ENCODE measurements at places on chromosomes 3 and 15.

DNA sequence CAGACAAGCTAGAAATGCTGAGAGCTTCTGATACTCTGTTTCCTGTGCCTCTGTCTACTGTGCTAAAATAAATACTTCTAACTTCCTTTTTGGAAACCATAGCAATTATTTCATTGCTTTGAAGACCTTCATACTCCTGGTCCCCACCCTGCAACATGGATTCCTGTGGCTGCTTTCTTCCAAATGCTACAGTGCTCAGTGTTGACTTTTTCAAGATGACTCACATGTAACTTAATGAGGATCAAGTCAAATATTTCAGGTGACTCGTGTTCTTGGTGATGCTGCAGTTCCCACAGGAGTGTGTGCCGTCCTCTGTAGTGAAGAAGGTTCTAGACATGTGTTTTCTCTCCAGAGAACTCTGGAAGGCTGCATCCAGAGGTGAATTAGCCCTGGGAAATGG is 288.6 kb downstream of the CLSTN2 start:
- DNase-seq: no peak

DNA sequence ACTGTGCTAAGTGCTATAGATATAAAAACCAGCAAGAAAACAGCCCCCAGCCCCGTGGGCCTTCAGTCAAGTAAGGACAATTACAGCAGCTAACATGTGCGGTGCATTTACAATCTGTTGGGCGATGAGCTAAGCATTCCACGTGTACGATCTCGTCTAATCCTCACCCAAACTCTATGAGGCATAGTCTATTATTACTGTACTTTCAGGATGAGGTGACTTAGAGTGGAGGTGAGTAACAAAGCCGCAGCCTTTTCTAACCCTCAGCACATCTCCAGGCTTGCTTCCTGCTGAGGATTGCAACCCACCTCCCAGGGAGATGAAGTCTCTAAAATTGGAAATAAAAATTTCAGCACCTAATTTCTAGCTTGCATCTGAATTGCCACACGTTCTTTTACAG is 53.2 kb upstream of the MCF2L2 start:
- no peak for DNase-seq

- DNase-seq: no peak
These were observed 29.0 kb downstream of the PTH1R start for GRCh38 chr3:46906471-46907058.

GRCh38 chr15:55800216-55800615 is 57.3 kb upstream of the PRTG start:
- no peak for DNase-seq

GRCh38 chr3:148911173-148911572 is 46.1 kb downstream of the CPA3 start:
- DNase-seq: no peak

DNA sequence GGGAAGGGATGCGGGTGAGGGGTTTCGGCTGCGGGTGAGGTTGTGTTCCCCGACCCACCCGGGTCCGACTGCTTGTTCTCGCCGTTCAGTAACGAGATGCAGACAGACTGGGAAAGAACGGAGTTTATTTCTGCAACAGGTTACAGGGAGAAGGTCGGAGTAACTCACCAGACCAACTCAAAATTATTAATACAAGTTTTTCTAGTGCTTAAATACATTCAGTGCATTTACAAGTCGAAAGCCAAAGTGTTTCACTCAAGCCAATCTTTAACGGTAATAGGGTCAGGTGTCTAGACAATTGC is 492 bp upstream of the HIGD1A start:
- DNase-seq: no peak

- DNase-seq: no peak
These were observed 28.1 kb upstream of the CYP11A1 start for GRCh38 chr15:74395319-74396145.

- DNase-seq: no peak
These were observed 187.1 kb upstream of the DNAJC19 start for GRCh38 chr3:181176601-181177000.

- DNase-seq: no peak
These were observed 178.8 kb downstream of the POTEB3 start for GRCh38 chr15:21261396-21261964.

DNA sequence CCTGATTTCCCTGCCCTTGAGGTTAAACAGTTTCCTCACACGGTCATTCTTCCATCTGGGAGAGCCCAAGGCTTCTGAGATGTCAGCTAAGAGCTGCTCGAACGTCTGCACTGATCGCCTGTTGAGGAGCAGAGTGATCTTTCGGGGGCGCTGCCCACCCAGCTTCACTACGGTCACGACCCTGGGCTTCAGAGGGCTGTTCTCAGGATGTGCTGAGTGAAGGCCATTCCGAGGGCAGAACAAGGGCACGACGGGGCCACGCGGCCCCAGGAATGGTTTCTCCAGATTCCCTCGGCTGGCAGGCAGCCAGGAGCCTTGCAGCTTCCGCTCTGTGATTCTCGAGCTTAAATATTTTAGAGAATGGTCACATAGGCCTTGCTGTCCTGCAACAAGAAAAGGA is 25.7 kb downstream of the DCLK3 start:
- no peak for DNase-seq

- no peak for DNase-seq
These were observed 618.2 kb upstream of the ZNF717 start for GRCh38 chr3:76403556-76403955.

DNA sequence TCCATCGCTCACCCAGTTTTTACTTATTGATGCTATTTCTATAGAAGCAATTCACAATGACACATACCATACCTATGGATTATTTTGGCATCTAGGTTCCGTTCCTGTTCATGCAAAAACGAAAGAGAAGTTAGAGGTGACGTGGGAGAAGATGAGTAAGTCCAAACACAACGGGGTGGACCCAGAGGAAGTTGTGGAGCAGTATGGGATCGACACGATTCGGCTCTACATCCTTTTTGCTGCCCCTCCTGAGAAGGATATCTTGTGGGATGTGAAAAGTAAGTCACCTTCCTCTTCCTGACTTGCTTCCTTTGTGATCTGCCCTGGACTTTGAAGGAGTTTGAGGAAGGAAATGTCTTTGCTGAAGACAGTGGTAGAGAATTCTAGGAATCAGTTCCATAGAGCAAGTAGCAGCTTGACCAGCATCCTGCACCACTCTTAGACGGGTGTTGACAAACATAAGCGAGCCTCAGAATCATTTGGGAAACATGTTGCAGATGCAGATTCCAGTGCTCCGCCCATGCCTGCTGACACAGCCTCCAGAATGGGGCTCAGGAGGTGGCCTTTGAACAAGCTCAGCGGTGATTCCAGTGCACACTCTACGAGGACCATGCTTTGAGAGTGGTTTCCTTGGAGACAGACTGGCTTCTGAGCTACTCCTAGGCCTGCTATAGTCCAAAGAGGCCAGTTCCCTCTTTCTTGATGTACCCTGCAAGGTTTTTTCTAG is 78.4 kb upstream of the LIMD1 start:
- DNase-seq: no peak

- no peak for DNase-seq
These were observed 10.7 kb downstream of the GCNT3 start for GRCh38 chr15:59622289-59622688.

- no peak for DNase-seq
These were observed 61.8 kb upstream of the P3H2 start for GRCh38 chr3:190182418-190183043.
